ENCODE measurements at places on chromosomes 1 and 21.
A peak's percentile ranks its signal among the peaks of the same experiment; 100 is the strongest.

DNA sequence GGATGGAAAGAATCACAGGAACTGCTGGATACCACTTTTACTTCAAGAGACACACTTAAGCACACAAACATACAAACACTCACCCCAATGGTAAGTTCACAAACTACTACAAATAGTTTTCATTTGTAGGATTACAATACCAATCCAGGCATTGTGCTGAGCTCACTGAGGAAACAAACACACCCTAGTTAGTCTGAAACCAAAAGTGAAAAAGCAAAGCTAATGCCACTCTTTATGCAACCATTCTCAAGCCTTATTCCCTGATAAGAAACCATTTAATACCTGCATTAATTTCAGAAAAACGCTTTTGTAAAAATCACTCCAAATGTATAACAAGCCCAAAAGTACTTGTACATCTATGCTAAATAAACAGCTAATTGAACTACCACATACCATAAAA lies 38.3 kb downstream of the RNF115 start:
- no peak for DNase-seq

GRCh38 chr1:25993197-25993951 lies 4.5 kb downstream of the PAFAH2 start:
- no peak for DNase-seq

DNA sequence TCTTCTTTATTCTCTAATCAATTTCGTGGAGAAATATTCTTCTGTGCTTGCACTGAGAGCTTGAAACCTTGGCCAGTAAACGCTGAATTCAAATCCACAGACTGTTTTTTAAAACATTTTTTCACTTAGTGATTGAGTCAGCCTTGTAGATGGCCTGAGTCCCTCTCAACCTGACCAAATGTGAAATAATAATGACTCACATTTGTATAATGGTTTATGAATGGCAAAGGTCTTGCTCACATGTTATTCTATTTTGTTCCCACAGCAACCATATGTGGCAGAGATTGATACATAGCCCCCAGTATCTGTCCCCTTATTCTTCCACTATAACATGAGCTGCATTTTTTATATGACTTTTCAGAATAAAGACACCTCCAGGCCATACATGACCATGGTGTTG lies 47.8 kb upstream of the CCDC190 start:
- no peak for DNase-seq

DNA sequence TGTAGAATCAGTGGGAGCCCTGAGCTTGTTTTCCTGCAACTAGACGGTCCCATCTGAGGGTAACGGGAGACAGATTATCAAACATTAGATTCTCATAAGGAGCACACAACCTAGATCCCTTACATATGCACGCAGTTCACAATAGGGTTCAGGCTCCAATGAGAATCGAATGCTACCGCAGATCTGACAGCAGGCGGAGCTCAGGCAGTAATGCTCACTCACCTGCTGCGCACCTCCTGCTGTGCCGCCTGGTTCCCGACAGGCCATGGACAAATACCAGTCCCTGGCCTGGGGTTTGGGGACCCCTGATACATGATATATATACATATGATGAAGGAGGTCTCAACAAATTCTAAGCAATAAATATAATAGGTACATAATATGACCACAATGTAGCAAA lies 19.7 kb upstream of the SMIM12 start:
- no peak for DNase-seq

DNA sequence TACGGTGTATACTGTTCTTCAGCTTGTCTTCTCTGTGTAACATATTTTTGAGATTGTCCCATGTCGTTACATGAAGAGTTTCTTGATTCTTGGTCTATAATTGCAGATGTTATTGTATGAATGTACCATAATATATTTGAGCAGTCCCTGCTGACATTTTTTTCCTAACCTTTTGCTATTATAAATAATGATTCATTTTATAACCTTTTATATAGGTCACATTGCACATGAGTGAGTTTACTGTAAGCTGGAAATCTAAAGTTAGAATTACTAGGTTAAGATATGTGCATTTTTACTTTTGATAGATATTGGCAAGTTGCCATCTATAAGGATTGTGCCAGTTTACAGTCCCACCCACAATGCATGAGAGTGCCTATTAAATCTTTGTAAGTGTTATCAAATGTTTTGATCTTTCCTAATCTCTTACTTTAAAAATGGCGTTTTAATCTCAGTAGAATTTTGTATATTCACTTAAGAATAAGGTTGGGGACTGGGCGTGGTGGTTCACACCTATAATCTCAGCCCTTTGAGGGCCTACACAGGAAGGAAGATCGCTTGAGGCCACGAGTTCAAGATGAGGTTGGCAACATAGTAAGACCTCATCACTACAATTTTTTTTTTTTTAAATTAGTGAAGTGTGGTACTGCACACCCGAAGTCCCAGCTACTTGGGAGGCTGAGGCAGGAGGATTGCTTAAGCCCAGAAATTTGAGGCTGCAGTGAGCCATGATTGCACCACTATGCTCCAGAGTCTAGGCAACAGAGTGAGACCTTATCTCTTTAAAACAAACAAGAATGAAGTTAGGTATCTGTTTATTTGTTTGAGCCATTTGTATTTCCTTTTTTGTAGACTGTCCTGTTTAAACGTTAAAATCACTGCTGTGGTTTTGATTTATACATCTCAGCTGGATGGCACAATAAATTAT lies 36.5 kb downstream of the ZMYM1 start:
- DNase-seq, result no peak

- peak; percentile 33 for DNase-seq
These were observed 8.0 kb upstream of the B4GALT3 start for GRCh38 chr1:161185282-161185682.

- no peak for DNase-seq
These were observed 71.4 kb upstream of the HSPA13 start for GRCh38 chr21:14454016-14455009.

GRCh38 chr1:221998186-221998612 lies 256.3 kb upstream of the DUSP10 start:
- DNase-seq, result no peak

- DNase-seq, result no peak
These were observed 459.5 kb downstream of the PTPRU start for GRCh38 chr1:29695803-29696202.

- no peak for DNase-seq
These were observed 573 bp downstream of the TMEM234 start for GRCh38 chr1:32221581-32221979.

DNA sequence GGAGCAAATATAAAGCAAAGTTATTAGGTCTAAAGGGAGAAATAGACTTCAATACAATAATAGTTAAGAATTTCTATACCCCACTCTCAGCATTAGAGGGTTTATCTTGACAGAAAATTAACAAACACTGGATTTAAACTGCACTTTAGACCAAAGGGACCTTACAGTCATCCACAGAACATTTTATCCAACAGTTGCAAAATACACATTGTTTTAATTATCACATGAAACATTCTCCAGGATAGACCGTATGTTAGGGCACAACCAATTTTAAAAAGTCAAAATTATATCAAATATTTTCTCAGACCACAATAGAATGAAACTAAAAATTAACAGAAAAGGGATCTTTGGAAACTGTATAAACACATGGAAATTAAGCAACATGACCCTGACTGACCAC lies 384.5 kb upstream of the C1orf87 start:
- no peak for DNase-seq

DNA sequence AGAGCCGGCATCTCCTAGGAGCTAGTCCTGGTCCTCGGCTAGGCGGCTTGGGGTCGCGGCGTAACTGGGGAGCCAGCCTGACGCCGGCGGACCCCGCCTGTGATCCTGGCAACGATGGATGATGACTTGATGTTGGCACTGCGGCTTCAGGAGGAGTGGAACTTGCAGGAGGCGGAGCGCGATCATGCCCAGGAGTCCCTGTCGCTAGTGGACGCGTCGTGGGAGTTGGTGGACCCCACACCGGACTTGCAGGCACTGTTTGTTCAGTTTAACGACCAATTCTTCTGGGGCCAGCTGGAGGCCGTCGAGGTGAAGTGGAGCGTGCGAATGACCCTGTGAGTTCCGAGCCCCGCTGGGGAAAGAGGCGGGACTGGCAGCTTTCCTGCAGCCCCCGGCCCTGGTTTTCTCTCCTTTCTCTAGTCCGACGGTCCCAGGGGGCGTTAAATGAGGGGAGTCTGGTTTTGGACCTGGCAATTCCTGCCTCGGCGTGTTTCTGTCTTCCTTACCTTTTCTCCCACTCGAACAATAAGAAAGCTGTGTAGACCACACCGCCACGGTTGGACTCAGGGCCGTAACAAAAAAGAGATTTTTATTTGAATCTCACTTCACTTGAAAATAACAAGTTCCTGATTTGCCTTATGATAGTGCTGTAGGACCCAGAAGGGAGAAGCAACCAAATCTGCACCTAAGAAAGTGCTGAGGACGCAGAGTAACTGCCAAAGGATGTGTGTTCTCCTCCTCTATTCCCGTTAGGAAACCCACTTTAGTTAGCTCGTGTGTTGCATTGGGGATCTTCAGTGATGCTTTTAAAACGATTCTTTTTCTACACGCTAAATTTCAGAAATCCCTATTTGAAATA lies at the start of gene SPRTN:
SPRTN (plus strand) TSS at position 24 of the 859 bp plus-strand sequence; CDS start at position 115, 91 bp downstream.
- no peak for DNase-seq

GRCh38 chr1:33397125-33397506 lies 33.8 kb downstream of the PHC2 start:
- DNase-seq, result no peak

DNA sequence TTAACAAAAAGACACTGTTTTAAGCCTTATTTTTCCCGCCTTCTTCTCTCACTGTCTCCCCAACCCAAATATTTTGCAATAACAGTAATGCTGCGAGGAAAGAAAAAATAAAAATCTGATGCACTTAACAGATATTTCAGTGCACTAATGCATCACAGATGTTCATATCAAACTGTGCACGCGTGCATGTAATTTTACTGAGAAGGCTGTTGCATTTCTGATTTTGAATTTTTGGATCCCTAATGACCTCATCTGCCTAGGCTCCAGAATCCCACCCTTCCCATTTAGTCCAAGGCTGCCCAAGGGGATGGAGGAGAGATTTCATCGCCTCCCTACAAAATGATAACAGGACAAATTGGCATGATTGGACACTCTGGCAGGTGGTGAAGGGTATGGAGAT lies 5.5 kb downstream of the TRABD2B start:
- DNase-seq, result no peak
